Cortex of kidney (tissue), 1 donor: ENCODE measurements at places on chromosomes 11 and 22.

- no peak for DNase-seq
Observed at GRCh38 chr11:33674035-33674814, 26.4 kb downstream of the C11orf91 start.

GRCh38 chr11:35623621-35624168 lies 5.4 kb downstream of the FJX1 start:
- no peak for DNase-seq

DNA sequence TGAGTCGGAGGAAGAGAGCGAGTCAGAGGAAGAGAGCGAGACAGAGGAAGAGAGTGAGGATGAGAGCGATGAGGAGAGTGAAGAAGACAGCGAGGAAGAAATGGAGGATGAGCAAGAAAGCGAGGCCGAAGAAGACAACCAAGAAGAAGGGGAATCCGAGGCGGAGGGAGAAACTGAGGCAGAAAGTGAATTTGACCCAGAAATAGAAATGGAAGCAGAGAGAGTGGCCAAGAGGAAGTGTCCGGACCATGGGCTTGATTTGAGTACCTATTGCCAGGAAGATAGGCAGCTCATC lies 780 bp downstream of the TRIM44 start:
- no peak for DNase-seq

GRCh38 chr11:36013950-36014897 lies 70.4 kb downstream of the LDLRAD3 start:
- DNase-seq: no peak

DNA sequence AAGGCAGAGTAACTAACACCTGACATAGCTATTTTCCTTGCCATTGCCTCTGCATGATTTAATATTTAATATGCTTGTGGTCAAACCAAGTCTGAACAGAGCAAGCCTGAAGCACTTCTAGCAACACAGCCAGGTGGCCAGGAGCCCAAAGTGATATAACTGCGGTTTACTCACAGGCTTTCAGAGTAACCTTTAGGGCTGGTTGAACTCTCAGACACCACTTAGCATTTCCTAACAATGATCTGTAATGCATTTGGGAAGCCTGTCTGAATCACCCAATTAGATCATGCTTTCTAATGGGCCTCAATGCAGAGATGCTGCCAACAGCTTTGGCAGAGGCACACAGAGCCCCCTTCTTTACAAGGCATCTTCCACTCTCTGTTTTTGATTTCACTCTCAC lies 96.1 kb downstream of the FDX1 start:
- no peak for DNase-seq

- DNase-seq: no peak
Observed at GRCh38 chr22:49765091-49765771, 62.4 kb downstream of the BRD1 start.

GRCh38 chr11:85118151-85118550 lies 509.0 kb downstream of the DLG2 start:
- no peak for DNase-seq

DNA sequence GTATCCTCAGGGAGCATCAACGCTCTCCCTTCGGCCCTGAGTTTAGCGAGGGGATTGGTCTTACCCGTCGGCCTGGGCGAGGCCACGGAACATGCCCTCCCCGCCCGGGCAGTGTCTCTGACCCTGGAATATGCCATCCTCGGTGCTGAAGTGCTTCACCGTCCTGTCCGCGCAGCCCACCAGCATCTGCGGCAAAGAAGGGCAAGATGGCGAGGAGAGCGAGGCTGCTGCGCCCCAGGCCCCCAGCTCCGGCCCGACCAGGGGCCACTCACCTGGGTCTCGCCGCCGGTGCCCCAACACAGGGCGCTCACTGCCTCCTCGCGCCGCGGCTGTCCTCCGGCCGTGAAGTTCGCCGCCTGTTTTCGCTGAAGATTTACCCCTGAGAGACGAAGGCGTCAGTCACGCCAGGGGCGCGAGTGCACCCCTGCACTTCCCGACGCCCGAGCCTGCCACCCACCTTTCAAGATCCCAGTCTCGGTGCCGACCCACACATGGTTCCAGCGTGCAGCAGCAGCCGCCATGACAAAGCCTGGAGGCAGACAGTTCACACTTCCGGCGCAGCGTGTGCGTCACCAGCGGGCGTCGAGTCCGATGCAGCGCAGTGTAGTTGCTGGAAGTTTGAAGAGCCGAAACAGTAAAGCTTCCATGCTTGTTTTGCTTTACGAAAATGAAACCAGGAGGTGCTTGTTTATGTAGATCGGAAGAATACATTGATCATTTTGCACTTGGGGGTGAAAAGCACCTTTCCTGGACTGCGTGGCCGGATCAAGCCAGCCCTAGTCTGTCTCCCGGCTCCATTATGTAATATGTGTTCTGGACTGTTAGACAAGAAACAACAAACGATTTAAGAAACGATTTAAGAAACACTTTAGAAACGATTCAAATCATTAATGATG lies at the start of gene WDR74:
Gene WDR74, minus strand, starts transcription at position 541 of the 896 bp plus-strand sequence. Its CDS starts 20 bp downstream, at position 521.
- no peak for DNase-seq

- no peak for DNase-seq
Observed at GRCh38 chr22:47174671-47175112, 412.2 kb downstream of the TBC1D22A start.

DNA sequence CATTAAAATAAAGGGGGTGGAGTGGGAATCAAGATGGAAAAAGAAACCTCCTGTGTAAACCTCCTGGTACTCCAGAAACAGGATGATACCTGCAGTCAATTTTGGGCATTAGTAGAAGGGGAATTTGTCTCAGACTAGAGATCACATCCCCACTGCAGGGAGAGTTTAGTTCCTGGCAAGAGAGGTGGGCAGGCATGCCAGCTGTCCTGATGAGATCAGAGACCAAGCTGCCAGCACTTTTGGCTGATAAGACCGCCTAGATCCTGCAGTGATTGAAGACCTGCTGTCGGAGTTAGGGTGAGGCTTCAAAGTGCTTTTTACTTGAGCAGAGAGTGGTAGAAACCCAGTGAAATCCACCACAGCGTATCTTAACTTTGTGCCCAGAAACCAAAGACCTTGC lies 29.7 kb upstream of the NELL1 start:
- no peak for DNase-seq

DNA sequence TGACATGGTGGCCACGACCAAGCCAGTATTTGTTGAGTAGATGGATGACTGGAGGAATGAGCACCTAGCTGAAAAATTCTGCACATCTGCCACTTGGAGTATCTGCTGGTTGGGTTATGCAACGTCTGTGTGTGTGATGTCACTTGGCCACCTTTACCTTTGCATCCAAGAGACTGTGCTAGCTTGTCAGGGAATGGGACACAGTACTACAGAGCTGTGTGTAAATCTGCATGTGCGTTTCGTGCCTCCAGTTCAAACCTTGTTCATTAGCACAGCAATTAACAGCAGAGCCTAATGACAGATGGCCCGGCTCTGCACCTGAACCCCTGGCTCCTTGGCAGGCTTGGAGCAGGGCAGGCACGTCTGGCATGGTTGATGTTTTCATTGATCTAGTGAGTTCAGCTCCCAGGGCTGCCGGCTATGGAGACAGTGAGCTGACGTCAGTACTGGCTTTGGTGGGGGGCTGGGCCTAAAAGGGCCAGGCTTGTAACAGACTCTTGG lies 188.4 kb upstream of the NAV2 start:
- no peak for DNase-seq

GRCh38 chr11:118820412-118821357 lies 29.7 kb upstream of the DDX6 start:
- no peak for DNase-seq

- no peak for DNase-seq
Observed at GRCh38 chr11:131957201-131957600, 586.8 kb downstream of the NTM start.

DNA sequence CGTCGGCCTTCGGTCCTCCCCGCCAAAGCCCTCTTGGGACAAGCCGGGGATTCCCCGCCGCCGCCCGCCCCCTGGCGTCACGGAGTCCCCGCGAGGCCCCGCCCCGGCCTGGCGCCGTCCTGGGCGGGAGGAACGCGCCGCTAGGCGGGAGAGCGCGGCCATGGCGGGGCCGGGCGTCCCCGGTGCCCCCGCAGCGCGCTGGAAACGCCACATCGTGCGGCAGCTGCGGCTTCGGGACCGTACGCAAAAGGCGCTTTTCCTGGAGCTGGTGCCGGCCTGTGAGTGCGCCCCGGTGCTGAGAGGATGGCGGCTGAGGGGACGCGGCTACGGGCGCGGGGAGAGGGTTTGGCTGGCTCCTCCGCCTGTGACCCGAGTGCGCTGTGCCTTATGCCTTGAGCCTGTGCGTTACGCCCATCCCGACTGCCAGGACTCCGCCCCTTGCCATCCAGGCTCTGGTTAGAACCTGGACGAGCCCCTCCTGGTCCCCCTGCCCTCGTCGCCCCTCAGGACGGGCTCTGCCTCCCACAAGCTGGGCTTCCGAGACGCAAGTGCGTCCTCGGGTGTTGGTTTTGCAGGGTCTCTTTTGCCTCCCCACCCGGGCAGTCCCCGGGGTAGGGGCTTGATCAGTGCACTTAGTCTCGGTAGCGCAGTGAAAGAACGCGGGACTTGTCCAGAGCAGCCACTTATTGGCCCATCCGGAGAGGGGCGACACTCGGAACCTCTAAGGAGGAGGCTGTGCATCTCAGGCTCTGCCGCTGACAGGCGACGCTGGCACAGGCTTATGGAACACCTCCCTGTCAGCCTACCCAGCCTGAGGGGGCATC lies at the start of gene ATG16L2:
Gene ATG16L2, plus strand, starts transcription at position 126 of the 824 bp plus-strand sequence. Its CDS starts 35 bp downstream, at position 161.
- no peak for DNase-seq

- DNase-seq: no peak
Observed at GRCh38 chr11:113313601-113314000, 782 bp upstream of the TTC12 start.

DNA sequence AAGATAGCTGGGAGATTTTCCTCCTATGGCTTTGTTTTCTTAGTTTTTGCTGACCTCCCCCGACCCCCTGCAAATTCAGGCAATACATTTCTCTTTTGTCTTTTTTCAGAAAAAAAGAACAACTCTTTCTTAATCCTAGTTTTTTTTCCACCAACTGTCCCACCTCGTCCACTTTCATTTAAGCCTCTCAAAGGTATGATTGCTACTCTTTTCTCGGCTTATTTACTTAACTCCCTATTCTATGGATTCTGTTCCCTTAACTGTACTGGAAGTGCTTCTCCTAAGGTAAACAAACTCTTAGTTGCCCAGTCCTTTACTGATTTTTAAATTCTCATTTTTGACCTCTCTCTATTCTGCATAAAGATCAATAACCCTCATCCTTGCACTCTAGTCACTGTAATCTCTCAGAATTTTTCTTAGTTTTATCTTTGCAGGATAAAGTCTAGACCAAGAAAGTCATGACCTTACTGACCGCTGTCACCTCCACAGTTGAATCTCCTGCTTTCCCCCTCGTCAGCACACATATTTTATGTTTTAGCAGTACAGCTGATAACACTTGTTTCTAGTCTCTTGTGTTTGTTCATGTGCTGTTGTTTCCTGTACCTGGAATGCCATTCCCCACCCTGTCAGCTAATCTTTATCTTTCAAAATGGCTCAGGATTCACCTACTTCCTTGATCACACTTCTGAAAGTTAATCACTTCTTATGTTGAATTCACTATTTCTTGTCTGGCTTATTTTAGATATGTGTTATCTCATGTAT lies 14.9 kb downstream of the TBCEL start:
- DNase-seq: no peak

DNA sequence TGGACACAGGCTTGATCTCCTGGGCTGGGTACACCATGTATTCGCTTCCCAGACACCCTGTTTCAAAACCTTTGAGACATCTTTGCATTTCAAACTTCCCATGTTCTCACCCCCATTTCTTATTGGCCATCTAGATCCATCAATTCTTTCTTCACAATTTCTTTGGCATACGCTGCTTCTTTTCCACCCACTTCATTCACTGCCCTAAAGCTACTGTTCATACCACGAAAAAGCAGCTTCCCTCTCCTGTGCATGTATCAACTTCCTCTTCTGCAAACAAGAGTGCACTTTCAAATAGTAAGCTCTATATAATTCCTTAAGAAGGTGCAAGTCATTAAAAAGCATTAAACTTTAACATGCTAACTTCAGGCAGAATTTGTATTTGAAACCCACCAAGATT lies 21.4 kb downstream of the UVRAG start:
- DNase-seq: no peak

DNA sequence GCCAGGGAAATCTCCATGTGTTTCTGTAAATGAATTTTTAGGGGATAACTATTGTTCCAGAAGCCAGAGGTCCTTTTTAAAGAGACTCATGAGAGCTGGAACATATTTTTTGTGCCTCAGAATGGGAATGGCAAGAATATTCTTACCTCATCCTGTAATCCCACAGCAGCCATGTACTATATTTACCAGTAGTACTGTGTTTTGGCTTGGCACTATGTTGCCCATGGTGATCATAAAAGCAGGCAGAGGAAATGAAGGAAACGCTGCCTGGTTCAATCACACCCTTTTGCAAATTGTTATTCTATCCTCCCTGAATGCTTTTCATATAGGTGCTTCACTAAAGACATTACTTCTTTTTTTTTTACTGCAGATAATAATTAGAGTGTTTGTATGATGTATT lies 81.0 kb downstream of the ANO3 start:
- DNase-seq: no peak

- DNase-seq: no peak
Observed at GRCh38 chr11:12251666-12252560, 125.5 kb upstream of the PARVA start.

DNA sequence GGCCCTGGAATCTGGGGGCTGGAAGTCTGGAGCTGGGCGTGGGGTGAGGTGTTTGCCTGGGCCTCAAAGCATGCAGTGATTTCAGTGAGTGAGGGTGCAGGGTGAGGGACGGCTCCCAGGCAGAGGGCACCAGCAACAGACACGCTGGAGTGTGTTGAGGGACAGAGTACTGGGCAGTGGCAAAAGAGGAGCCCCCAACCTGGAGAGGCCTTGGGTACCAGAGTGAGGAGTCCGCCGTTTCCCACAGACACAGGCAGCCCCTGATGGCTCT lies 12.0 kb upstream of the TBC1D22A start:
- no peak for DNase-seq

DNA sequence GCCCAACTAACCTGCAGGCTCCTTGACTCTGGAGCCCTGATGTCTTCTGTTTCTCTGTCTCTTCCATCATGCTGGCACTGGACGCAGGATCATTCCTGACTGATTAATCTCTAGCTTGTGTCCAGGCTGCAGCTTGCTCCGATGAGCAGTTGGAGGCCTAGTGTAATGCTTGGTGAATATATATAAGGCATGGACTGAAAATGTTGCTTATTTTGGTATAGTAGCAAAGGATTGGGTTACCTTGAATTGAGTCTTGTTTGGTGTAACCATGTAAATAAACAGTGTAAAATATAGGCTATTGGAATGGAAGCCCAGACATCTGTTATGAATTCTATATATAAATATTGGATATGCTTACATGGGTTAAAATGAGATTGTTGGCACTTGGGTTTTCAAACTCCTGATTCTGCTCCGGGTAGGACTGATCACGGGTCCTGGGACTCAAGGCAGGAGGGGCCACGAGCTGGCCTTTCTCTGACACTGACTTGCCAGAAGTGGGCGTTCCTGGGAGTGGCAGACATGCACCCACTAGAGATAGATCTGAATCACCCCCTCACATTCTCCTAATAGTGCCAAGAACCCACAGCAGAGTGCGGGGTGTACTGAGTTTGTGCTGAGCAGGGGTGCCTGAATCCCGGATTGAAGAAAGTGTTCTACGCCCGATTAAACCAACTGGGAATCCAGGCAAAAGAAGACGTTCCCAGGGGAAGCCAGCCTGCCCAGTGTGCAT lies 25.8 kb downstream of the LRP5 start:
- no peak for DNase-seq
